Epithelial cell of esophagus (primary cell): ENCODE measurements at places on chromosomes 13 and 19.

DNA sequence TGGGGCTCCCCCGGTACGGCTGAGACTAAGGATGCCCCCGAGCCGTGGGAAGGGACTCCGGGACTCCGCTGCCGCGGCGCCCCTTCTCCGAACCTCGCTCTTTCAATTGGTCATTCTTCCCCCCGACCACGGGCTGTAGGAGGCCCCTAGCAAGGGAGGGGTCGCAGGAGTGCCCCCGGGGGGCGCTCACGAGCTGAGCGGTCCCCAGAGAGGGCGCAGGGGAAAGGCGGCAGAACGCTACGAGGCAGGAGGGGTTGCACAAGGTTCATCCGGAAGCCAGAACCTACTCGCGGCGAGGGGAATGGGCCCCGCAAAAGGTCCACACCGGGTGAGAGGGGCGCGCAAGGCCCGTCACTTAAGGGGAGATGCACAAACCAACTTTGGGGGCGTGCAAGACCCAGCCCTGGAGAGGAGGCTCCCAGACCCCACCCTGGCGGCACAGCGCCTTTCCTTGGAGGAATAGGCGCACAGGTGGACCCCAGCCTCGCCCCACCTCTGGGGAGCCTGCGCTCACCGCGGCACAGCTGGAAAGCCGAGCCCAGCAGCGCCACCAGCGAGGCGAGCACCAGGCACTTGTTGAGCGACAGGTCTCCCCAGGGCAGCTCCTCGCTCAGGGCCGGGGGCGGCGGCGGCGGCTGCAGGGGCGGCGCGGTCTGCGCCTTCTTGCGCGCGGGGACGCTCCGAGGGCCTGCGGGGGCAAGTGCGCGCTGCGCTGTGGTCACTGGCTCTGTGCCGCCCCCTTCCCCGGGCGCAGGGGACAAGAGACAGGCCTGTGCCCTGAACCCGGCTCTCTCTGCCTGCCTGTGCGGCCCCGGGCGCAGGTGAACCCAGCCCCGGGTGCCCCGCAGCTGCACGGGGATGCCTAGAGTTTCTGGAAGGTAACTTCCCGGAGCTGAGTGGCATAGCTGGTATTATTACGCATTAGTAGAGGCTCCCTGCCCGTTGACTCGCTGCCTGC lies 2.8 kb downstream of the JSRP1 start:
- no peak for DNase-seq

DNA sequence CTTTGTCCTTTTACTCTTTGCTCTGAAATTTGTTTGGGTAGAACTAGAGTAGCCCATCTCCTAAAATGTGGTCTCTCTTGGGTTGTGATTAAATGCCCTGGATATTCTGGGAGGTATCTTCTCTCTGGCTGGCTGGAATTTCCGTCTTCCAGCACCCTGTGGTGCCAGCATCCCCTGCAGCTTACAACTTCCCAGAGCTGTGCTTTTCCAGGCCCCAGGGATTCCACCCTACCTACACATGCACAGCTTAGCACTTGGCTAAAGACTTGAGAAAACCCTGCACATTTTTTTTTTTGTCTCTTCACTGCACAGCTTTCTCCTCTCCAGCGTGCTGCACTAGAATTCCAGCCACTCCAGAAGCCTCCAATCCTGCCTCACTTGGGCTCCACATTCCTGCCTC lies 334.7 kb downstream of the IRS2 start:
- DNase-seq = no peak

DNA sequence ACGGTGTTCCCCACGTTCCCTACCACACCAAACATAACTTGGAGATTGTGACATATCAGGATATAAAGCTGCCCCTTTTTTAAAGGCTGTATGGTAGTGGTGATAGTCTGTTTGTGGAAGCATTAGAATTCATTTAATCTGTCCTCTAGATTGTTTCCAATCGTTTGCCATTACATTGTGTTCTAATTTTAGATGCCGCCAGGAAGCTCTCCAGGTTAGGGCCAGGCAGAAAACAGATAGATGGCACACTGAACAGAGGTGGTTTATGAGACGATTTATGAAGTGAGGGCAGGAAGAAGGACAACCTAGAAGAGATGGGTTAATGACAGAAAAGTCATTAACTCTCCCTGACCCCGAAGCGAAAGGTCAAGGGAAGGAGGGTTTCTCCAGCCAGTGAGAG lies 30.0 kb downstream of the ARHGEF7 start:
- no peak for DNase-seq

DNA sequence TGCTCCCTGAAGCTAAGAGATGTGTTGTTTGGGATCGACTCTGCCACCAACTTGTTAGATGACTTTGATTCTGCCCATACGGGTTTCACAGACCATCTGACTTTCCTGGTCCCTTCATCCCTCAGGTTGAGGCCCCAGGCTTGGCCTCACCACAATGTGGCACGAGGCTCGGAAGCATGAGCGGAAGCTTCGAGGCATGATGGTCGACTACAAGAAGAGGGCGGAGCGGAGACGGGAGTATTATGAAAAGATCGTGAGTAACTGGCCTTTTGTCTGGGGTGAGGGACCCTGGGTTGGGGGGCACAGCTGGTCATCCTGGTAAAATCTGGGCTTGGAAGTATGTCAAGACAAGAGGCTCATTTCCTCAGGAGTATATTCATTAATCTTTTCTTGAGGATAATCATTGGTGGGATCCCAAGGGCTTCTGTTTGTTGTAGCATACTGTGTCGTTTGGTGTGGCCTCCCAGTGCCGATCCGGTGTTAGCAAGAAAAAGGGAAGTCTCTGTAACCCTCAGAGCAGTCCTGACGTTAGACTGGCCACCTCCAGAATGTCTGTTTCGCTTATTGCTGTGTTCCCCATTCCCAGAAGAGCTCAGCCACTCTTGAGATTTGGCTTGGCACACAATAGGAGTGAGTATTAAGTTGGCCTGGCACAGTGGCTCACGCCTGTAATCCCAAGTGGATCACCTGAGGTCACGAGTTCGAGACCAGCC lies 1.4 kb downstream of the CLASRP start:
- no peak for DNase-seq

DNA sequence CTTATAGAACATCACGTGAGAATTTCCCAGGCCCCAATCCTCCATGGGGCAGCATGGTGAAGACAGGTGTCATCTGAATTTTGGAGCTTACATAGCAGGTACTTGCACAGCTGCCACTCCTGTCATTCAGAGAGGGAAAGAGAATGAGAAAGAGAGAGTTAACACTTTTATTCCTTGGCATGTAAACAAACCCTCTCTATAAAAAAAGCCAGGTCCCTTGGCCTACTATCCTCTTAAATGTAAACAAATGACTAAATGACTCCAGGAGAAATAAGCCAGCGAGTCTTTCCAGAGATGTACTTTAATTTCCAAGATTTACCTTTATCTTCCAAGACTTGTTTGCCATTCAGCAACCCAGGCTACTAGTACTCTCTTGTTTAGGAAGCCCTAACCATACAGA lies 195.3 kb upstream of the HTR2A start:
- no peak for DNase-seq

DNA sequence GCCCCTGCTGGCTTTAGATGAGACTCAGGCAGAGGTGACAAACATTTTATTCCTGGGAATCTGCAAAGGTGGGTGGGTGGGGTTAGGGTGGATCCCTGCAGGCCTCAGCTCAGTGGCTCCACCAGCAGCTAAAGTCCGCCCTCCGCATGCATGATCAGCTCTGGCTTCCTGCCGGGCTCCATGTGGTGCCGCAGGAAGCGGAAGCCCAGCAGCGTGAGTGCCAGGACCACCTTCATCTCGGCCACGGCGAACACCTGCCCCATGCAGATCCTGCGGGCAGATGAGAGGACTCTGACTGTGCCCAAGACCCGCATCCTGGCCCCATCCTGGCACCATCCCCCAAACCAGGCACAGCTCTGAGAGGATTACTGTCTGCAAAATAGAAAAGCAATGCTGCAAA lies 26.3 kb downstream of the CYP4F2 start:
- DNase-seq = no peak

GRCh38 chr13:26759907-26760831 lies at the start of gene GPR12:
GPR12 (minus strand) TSS chr13:26760786; CDS start chr13:26759827, 959 bp downstream.
- peak; percentile 6 for DNase-seq

DNA sequence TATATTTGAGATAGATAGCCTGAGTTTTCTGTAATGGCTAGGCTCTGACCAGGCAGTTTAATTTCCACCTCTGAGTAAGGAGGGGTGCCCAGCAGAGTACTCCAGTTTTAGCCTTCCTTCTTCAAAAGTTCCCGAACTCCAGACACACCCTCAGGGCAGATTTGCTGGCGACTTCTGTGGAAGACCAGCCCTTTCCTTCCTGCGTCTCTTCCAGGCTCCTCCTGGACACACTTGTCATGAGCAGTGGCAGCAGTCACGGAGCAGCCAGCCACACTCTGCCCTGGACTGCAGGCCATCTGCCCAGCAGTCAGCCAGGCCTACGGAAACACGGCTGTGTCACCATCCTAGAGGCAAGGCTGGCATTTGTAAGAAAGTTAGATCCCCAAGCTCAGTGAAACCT lies 6.6 kb upstream of the FLT1 start:
- DNase-seq = no peak

- peak; percentile 51 for DNase-seq
Measured at GRCh38 chr13:99227909-99228688, 27.4 kb downstream of the UBAC2 start.

DNA sequence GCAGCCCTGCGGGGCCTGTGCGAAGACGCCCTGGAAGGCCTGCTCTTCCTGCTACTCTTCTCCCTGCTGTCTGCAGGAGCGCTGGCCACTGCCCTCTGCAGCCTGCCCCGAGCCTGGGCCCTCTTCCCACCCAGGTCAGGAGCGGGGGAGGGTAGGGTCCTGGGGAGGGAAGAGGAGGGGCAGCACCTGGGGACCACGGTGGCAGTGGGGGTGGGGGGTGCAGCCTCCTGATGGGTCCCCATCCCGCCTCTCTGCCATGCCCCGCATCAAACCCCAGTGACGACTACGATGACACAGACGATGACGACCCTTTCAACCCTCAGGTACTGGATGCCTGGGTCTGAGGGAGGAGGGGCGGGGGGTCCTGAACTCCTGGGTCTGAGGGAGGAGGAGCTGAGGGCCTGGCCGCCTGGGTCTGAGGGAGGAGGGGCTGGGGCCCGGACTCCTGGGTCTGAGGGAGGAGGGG lies 13.4 kb upstream of the LENG8 start:
- DNase-seq = no peak

GRCh38 chr13:93246069-93246468 lies 19.5 kb downstream of the GPC6 start:
- DNase-seq = no peak

- DNase-seq = peak; percentile 72
Measured at GRCh38 chr19:43651758-43652545, 12.3 kb upstream of the CADM4 start.

GRCh38 chr13:27783111-27783510 lies 9.2 kb upstream of the GSX1 start:
- peak; percentile 45 for DNase-seq

GRCh38 chr13:74000876-74001275 lies 133.3 kb downstream of the KLF12 start:
- DNase-seq = no peak

DNA sequence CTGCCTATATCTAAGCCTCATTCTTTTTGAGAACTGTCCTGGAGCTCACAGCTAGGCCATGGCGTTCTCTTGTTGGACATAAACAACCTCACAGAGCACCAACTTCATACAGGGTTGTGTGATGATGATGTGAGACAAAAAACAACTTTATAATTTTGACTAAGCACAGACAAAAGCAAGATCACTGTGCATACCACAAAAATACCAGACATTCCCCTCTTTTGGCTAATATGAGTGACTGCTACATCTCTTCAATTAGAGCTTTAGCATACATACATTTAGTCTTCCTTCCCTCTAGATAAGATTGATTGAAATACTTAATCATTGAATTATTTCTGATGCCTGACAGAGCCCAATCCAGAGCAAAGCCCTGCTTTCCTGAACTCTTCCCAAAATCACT lies 8.3 kb downstream of the MAB21L1 start:
- no peak for DNase-seq

DNA sequence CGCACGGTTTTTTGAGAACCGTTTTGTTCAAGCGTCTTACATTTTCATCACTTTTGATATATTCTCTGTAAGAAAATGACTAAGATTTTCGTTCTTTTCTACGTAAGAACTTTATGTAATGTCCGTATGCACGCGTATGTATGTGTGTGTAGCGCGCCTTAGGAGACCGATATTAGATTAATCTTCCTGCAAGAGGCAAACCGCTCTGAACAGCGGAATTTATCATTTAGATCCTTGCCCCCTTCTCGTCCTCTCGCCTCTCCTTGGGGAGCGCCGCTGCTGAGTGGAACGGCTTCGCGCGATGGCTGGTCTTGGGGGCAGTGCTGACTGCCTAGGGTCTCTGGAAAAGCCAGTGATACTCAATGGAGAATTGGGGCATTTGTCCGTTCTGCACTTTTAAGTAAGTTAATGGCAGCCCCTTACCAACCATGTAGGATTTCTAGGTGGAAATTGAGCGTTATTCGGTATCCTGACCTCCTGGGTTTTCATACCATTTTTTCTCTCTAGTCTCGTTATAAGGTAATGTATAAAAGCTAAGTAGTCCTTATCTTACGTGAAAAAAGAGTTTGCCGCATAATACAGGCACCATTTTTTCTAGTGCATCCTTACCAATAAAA lies 4.7 kb downstream of the MAB21L1 start:
- DNase-seq = no peak

DNA sequence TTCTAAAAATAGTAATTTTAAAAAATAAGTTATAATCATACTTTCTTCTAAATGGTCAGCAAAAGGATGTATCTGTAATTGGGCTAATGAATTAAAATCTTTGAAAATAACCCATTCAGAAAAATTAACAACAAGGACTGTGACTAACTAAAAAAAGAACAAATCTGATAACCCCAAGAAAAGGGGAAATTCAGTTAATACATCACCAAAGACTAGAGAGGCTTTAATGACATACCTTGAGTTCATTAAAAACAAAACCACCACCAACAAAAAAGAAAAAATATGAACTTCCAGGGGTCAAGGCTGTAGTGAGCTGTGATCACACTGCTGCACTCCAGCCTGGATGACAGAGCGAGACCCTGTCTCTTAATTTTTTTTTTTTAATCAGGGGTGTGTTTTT lies 121.8 kb downstream of the TBC1D4 start:
- no peak for DNase-seq

DNA sequence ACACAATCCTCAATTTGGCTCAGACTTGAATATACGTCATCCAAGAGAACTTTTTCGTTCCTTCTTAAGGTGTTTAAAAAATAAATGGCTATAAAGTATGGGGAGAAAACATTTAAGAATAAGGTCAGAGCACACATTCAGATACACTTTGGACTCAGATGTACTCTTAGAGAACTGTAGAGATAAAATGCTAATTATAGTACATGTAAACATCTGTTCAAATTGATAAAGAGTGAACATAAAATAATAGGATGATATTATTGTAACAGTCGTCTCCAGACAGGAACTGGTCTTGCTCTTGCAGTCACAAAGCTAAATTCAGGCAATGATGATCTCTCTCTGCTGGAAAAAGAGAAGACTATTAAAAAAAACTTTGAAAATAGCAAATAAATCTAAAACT lies 91.4 kb downstream of the RBM26 start:
- no peak for DNase-seq

DNA sequence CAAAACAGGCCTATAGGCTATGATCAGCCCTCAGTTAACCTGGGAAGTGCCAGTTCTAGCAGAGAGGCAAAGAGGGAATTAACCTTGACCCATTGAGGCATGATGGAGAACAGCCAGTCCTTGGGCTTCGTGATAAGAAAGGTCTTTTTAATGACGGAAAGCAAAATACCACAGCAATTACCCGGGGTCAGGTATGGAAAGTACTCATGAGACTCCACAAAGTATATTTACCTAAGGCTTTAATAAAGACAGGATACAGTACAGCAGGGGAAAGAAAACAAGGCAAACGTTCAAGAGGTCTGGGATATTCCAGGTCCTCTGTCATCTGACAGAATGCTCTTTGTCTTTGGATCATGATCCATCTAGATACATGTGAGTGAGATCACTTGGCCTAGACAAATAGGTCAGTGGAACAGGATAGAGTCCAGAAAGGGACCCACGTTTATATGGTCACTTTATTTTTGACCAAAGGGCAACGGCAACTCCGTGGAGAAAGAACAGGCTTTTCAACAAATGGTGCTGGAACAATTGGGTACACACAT lies 52.2 kb downstream of the WDFY2 start:
- no peak for DNase-seq
